ENCODE measurements at places on chromosomes 12 and 14.

DNA sequence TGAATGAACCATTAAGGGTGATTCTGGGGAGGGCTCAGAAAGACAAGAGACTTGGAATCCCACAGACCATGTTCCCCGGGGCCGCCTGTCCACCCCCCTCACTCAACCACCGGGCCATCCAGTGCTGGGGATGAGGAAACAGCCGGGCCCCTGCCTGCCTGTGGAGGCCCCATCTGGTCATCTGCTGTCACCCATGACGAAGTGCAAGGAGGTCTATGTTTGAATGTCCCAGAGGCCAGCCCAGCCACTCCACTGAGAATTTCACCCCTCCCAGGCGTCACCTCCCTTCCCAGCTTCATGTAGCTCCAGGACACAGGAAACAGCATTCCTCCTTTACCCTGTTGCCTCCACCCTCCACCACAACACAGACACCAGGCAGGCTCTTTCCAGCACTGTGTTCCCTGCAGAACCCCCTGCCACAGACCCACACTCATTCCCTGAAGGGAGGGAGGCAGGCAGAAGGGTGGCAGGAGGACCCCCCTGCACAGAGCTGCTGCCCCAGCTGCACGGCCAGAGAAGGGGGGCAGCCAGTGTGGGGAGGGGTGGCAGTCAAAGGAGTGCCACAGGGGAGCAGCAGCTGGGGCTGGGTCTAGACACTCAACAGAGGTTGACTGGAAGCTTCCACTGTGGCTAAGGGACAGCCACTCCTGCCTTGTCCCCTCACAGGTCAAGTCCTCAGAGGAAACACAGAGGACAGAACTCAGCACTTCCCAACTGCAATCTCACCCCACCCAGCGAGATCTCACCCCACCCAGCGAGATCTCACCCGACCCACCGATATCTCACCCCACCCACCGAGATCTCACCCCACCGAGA is 50.3 kb upstream of the PPP2R5C start:
- no peak for DNase-seq

GRCh38 chr12:27981874-27982273 is 9.3 kb upstream of the PTHLH start:
- DNase-seq: peak; percentile 95

- peak; percentile 72 for DNase-seq
These were observed 416.0 kb downstream of the LRIG3 start for GRCh38 chr12:58504143-58504938.

GRCh38 chr12:123483602-123484248 is 25.8 kb downstream of the SNRNP35 start:
- DNase-seq: no peak

DNA sequence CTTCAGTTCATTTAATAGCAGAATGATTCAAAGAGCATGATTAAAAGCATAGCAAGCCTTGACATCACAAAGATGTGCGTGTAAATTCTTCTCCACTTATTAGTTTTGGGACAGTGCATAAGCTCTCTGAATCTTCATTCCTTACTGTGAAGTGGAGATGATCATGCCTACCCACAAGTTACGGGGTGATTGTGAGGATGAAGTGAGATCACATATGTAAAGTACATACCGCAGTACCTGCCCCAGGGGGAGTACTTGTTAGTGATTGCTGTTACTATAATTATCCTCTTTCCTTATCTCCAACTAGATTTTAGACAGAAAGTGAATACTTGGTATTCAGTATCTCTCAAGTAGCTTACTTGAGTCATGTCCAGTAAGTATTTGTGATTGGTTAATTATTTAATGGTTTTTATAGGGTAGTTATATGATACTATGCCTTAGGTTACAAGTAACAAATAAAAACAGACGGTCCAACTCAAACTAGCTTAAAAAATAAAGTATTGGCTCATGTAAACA is 6.0 kb downstream of the RAD9B start:
- peak; percentile 4 for DNase-seq

DNA sequence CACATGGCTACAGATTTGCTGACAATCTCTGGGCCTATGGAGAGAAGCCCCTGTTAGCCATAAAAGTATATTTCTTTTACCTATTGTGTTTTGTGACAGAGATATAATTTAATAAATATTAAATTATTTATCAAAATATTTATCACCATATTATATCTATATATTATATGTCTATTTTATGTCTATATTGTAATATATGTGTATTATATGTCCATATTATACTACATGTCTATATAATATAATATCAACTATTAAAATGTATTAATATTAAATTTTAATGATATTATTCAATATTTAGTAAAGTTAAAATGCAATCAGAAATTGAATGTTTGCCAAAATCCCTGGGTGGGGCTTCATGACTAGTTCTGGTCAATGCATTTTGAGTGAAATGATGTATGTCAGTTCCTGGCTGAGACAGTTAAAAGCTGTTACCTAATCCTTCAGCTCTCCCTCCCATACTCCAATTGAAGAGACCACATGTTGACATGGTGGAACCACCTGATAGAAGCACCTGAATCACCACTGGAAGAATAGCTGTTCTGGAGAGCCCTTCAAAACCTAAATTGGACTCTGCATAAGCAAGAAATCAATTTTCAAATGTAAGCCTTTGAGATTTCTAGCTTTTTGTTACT is 357.3 kb upstream of the DDHD1 start:
- DNase-seq: peak; percentile 71

DNA sequence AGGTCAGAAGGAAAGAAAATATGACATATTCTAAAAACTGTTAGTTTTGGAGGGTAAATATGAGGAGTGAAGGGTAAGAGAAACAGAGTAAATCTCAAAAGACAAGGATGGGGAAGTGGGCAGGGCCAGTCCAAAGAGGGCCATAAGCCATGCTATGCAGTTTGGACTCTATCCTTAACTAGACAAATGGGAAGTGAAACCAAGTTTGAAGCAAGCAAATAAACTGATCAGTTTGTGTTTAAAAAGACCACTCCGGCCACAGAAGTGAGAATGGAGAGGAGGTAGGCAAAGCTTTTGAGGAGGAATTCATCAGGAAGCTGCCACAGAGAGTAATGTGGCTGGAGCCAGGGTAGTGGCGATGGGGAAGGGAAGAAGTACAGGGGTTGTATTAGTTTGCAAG is 37.5 kb upstream of the DAAM1 start:
- no peak for DNase-seq

DNA sequence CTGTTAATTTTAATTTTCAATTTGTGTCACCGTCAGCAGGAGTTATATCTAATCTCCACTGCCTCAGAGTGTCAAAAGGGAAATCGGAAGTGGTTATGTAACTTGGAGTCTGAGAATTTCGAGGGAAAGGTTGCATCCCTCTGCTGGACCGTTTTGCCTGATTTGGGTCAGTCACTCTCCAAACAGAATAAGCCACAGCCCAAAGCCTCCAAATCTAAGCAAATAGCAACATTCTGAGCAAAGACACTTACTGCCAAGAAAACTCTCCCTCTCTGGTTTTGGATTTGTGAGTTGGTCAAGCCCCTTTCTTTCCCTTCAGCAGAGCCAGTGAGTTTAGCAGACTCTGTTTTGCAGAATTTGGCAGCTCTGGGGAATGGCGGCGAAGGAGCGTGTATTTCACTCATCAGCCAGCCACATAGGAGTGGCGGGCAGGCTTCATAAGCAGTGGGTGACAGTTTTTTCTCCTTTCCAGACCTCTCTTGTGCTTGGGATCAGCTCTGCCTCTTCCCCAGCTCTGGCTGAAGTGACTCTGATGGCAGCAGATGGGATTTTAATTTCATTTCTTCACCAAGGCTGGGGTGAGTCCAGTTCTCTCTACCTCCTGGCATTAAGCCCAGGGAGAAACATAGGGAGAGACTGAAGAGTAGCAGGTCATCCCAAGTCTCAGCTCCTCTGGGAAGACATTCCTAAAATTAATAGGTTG is 218.7 kb upstream of the NOS1 start:
- no peak for DNase-seq

DNA sequence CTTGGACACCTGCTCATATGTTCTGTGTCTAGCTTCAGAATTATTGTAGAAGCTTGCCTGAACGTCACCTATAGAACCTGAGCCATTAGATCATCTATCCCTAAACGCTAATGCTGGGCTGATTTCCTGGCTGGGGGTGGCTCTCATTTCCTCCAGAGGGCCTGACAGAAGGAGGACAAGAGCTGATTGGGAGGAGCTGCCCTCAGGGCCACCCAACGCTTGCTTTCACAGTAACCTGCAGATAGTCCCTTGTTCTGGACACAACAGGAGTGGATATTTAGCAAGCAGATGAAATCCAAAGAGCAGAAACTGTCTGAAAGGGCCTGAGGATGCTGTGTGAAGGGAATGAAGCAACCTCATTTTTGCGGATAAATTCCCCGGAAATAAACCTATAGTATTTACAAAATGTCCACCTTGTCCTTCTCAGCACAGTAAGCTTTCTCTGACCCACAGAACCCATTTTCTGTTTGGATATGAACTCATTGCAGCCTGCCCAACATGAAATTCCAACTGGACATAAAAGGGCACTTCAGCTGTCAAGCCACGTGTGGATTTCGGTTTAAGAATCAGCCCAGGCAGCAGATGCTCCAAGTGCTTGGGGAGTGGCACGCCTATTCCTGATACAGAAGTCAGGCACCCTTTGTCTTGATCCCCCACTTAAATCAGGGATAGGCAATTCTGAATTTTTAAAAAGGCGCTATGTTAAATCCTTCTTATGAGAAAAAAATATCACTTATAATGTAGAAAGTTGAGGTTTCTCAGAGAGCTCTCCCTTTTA is 32.8 kb upstream of the TUBA1C start:
- no peak for DNase-seq

DNA sequence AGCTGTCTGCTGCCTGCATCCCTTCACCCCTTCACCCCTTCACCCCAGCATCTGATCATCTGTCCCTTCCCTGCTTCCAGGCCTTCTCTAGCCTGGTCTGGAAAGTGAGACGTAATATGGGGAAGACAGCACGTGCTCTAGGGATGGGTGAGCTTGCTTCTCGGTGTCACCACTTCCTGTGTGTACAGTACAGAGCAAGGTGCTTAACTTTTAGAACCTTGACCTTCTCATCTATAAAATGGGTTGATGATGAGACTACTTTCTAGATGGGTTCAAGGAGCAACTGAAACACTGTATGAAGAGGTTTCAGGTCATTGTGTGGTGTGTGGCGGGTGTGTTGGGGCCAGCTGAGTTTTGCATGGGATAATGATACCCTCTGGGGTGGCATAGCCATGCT is 140.5 kb downstream of the TSPAN9 start:
- no peak for DNase-seq

DNA sequence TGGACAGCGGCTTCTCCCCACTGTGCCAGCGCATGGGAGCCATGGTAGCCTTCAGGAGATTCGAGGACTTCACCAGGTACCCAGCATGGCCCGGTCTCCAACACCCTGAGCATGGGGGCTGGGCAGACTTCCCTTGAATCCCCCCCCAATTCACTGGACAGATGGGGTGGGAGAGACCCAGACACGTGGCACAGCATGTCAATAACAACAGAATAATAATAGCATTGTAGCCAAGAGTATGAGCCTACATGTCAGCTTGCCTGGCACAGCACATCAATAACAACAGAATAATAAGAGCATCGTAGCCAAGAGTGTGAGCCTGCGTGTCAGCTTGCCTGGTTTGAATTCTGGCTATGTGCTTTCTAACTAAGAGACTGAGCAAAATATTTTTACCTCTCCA is 76.4 kb downstream of the FOXN4 start:
- no peak for DNase-seq

GRCh38 chr14:101243587-101244338 is 317.5 kb upstream of the DIO3 start:
- DNase-seq: no peak

- DNase-seq: no peak
These were observed 183.8 kb downstream of the TTC7B start for GRCh38 chr14:90632451-90632850.

- DNase-seq: no peak
These were observed 11.2 kb downstream of the AHSA1 start for GRCh38 chr14:77469067-77469505.

DNA sequence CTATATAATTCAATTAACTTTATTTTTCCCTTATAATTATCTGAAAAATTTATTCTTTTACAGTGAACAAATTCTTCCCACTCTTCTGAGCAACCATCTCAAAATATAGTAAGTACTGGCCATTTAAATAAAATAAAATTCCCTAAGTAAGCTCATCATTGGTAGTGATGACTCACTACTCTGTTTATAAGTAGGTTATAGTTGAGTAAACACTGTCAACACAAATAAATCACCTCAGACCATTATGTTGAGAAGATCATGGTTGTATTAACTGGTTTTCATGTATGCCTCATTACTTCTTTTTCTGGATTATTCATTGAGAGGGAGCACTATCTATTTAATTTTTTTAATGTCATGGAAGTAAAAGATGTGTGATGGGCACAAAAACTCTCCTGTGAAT is 220.5 kb downstream of the SEC23A start:
- peak; percentile 3 for DNase-seq

GRCh38 chr14:39768589-39768988 is 336.4 kb upstream of the FBXO33 start:
- DNase-seq: no peak

DNA sequence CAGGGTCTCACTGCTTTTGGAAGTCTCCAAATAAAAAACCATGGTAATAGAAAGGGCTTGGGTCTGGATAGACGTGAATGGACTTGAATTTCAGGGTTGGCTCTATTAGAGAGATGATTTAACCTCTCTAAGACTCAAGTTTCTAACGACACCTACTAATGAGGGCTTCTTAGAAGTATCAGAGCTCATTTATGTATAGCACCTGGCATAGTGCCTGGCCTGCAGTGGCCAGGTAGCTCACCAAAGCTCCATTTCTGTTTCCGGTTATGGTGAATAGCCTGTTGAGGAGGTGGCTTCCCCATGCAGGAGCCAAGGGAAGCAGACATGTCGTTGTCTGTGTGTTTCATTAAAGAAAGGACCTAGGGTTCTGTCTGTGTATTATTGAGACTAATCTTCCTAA is 108.6 kb downstream of the ETV6 start:
- DNase-seq: no peak

DNA sequence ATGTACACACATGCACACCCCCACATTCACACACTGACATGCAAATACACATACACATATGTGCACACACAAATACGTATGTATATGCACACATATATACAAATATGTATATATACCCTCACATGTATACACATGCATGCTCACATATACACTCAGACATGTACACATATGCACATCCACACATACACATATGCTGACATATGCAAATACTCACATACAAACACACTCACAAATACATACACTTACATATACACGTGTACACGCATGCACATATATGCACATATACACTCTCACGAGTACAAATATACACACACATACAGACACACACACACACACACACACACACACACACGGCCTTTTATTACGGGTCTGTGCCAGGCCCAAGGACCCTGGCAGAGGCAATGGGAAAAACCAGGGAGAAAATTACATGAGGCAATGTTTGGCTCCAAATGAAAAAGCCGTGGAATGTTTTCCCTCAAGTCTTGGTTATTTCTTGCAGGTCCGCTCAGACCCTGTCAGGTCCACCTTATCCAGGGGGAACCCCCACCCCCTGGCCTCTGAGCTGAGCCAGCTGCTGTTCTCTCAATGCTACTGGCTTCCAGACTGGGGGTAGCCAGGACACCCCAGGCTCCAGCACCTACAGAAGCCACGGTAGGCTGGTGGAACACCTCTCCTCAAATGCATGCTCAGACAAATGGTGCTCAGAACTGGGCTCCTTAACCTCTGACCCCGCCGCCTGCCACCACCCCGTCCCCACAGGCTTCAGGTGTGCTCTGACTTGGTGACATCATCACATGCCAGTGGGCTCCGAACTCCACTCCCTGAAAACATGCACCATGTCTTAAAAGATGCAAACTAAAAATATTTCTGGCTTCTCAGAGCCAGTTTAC is 54.7 kb downstream of the BCL11B start:
- DNase-seq: no peak

- DNase-seq: no peak
These were observed 54.2 kb upstream of the JDP2 start for GRCh38 chr14:75373616-75374015.

Measured in epithelial cell of esophagus (primary cell).